ENCODE measurements at places on chromosomes 7 and 10. TPM values are rescaled to one million over a fixed set of nuclear protein-coding genes. Genes with fewer than 3 reads are reported as not detected.
A peak's percentile ranks its signal among the peaks of the same experiment; 100 is the strongest.

- no peak for DNase-seq
Observed at GRCh38 chr7:11412036-11412435, 420.0 kb downstream of the THSD7A start.

GRCh38 chr7:107622429-107622828 is 38.2 kb upstream of the SLC26A4 start:
- peak; percentile 29 for DNase-seq

GRCh38 chr10:106619346-106619745 is 545.2 kb downstream of the SORCS1 start:
- DNase-seq, result no peak

DNA sequence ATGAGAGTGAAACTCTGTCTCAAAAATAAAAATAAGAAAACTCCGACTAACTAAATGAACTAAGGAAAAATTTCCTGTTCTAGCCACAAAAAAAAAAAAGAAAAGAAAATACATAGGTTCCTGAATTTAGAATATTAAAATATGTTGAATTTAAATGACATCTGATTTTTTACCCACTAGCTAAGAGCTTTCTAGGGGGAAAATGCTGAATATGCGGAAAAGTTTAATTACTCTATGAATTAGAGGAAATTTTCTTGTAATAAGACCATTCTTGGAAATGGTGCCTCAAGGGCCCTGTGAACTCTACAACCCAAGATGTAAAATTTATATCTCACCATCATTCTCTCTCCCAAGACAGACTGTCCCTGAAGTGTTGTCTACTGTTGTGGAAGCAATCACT is 165.0 kb upstream of the CALN1 start:
- no peak for DNase-seq

DNA sequence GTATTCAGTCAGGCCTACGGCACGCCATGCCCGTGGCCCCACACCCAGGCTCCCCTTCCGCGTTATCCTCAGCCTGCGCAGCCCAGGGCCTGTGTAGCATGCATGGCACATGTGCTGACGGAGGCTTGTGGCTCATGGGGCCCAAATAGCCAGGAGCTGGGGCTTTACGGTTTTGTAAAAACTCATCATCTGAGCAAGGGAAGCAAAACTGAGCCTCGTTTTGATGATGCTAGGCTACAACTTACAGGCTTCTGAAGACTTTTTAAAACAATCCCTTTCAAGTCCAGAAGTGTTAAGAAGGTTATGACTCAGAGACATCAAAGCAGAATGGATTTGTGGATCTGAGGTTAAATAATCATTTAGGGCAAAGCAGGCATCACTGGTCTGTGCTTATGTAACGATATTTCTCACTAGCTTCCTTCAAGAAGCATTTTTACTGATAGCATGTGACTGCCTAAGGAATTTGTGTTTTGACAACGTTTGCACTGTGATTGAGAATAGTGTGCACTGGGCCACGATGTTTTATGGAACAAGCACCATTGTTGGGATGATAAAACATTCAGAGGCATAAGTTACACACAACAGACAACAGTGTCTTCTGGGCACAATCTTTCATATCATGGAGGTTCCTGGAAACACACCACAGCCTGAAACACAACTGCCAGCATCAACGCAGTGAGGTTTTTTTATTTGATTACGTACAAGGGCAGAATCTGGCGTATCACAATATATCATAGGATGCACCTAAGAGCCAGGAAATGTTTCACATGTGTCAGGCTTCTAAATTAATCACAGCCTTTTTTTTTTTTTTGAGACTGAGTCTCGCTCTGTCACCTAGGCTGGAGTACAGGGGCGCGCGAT is 274.3 kb downstream of the CCDC3 start:
- DNase-seq, result peak; percentile 71

- DNase-seq, result no peak
Observed at GRCh38 chr7:51102828-51103227, 213.8 kb downstream of the COBL start.

- no peak for DNase-seq
Observed at GRCh38 chr10:116208956-116209567, 63.9 kb downstream of the GFRA1 start.

DNA sequence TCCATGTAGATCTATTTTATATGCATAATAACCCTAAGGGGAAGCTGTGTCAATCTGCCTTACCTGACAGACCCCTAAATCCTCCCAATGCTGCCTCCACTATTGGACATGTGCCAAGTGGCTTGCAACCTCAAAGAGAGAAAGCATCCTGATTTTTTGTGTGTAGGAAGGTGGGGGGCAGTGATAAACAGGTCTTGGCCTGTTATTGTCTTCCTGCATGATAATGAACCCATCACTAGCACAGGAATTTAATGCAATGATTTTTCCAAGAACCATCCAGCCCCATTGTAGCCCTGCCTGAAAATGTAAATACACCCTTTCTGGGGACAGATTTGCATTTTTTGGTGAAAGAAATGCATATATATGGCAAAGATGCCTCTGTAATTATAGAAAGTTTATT is 850.2 kb downstream of the LRMDA start:
- no peak for DNase-seq

Gene A1CF
- total RNA-seq, result not detected

Data from A172 (cell line).